Parietal lobe (tissue), 2 donors: ENCODE measurements at places on chromosomes 11 and 22. TPM values are rescaled to one million over a fixed set of nuclear protein-coding genes. Genes with fewer than 3 reads are reported as not detected.

CCDC73 gene
- total RNA-seq: not detected

TRIM68 gene
- total RNA-seq: 13.8 TPM

OR52A1 gene
- not detected for total RNA-seq

MYOD1 gene
- total RNA-seq: not detected
